ENCODE measurements at places on chromosomes 3 and 15. TPM values are rescaled to one million over a fixed set of nuclear protein-coding genes. Genes with fewer than 3 reads are reported as not detected.

Gene SHC4
- total RNA-seq = 0.21 TPM

Gene TLR9
- total RNA-seq = 0.62 TPM

Gene C3orf70
- total RNA-seq = not detected

Gene LRRIQ4
- total RNA-seq = not detected

Gene ATP10A
- total RNA-seq = 11.9 TPM

GRCh38 chr3:183359036-183359435, 69.4 kb downstream of the MCF2L2 start:
- DNase-seq = no peak

GRCh38 chr3:170144437-170144843, 37.1 kb downstream of the PHC3 start:
- DNase-seq = no peak

DNA sequence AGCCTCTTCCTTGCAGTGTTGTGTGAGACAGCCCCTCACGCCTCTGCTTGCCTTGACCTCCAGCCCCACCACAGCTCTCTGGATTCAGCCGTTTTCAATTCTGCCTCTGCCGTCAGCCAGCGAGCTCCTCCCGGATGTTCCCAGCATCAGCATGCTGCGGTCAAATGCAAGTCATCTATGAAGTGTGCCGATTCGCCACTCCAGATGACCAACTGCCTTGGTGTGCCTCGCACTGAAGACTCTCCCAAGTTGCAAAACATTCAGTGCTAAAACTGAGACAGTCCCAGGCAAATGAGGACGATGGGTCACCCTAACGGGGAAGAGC, 30.6 kb upstream of the RASA2 start:
- DNase-seq = no peak

GRCh38 chr3:156143136-156143535, 22.8 kb downstream of the KCNAB1 start:
- DNase-seq = no peak

DNA sequence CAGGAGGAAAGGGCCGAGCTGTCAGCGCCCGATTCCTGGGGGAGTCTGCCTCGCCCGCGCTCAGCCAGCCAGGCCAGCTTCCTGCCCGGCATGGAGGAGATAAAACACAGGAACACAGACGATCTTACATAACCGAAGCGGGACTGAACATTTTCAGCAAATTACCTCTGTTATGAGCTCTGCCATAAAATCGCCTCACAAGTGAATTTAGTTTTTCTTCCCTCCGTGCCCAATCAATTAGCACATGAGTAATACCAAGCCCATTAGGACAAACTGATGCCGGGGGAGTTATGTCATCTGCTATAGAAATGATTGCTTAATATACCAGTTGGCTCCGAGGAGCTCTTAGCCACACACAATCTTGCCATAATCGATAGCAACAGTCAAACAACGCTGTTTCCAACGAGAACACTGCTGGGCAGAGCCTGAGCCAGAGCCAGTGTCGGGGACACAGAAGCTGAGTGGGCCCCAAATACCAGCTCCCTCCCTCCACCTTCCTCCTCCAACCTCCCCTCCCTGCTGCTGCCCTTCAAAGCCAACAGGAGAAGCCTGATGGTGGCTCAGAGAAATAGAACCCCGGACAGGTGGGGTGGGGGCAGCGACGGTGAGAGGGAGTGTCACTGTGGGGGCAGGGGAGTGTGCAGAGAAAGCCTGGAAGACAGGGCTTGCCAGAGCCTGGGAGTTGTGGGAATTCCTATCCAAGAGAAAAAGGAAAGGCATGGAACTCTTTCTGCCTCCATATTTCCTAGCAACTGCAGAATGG, 279.4 kb upstream of the TLE3 start:
- no peak for DNase-seq

DNA sequence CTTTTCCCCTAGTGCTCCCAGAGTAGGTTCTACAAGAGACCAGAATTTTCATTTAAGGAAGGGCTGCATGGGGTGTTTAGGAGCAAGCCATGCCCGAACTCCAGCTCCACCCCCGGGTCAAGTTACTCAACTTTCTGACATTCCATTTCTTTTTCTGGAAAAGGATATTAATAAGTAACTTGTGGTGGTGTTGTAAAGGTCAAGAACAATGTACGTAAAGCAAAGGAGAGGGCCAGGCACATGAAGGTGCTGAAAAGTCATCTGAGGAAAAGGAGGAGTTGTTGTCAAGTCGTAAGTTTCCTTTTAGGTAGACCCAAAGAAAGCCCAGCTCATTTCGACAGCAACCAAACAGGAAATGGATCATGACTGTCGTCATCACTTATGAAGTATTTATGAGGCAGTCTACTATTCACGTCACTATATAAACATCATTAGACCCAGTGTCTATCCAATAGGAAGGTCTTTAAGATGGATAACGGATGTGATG, 319.6 kb upstream of the IL12A start:
- no peak for DNase-seq

DNA sequence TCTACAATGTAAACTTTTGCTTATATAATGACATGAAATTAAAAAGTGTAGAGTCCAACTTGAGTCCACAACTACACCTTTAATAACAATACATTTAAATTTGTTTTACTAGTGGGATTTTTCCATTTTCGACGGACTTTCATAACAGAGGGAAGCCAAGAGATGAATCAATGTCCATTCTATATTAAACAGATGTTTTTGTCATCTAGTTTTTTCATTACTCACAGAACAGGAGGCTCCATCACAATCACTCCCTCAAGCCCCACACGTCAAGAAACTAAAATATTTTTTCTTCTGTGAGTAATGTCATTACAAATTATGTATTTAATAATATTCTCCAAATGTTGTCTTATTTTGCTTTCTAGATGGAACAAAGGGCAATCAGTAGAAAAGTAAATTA, 932.9 kb downstream of the ROBO1 start:
- no peak for DNase-seq

GRCh38 chr15:63565536-63566186, 31.5 kb upstream of the FBXL22 start:
- DNase-seq = no peak

DNA sequence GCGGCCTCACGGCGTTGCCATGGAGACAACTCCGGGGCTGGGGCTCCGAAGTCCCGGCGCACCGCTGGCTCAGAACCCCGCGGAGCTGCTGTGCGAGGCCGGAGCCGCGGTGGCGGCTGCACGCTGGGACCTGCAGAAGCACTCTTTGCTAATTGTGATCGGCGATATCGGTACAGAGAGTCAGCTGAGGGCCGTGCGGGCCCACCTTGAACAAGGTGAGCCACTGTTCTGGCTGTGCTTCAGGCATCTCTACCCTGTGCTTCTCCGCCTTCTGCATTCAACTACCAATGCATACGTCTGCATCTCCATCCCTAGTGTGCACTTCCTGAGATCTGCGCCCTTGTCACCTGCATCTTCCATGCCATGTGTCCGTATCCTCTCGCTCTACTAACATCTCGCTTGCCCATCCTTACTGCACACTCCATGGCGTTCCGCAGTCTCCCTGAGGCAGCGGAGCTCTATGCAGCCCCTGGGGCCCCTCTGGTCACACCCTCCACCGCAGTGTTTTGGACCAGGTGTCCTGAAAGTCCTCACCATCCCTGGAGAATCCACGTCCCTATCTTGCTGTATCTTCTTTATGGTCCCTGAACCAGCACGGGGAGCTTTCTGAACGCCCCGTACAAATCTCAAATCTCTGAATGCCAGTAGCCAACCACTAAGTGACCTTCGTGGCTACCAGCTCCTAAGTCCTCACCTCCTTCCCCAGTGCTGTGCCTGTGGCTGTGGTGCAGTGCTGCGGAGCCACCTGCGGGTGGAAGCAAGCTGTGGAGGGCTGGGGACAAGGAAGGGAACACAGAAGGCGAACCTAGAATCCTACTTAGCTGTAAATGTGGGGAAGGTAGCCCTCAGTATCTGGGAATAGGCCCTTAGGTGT, 6.2 kb upstream of the MAP1A start:
- peak; percentile 53 for DNase-seq

GRCh38 chr15:96109820-96110219, 220.7 kb upstream of the NR2F2 start:
- DNase-seq = no peak

DNA sequence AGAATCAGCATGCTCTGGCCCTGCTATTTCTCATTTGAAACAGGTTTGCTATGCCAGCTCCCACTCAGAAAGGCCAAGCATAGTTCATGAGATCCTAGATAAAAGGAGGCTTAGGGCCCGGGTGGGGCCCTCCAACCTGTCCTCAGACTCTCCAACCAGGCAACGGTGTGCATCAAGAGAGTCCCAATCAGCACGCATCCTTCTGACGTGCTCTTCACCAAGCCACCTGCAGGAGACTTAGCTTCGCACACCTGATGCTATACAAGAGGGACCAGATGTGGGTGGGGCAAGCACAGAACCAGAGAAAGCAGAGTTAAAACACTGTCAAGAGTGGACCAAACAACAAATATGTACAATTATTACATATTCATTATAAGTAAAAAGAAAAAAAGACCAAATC, 17.3 kb downstream of the STIMATE start:
- DNase-seq = no peak
